ENCODE measurements at places on chromosomes 2 and 18. TPM values are rescaled to one million over a fixed set of nuclear protein-coding genes. Genes with fewer than 3 reads are reported as not detected.
A peak's percentile ranks its signal among the peaks of the same experiment; 100 is the strongest.

- no peak for DNase-seq
Measured at GRCh38 chr18:8288472-8289195, 320.6 kb upstream of the RAB12 start.

GRCh38 chr2:48480526-48480925, 49.4 kb upstream of the STON1 start:
- no peak for DNase-seq

- no peak for DNase-seq
Measured at GRCh38 chr2:70019096-70019495, 57.7 kb upstream of the ASPRV1 start.

DNA sequence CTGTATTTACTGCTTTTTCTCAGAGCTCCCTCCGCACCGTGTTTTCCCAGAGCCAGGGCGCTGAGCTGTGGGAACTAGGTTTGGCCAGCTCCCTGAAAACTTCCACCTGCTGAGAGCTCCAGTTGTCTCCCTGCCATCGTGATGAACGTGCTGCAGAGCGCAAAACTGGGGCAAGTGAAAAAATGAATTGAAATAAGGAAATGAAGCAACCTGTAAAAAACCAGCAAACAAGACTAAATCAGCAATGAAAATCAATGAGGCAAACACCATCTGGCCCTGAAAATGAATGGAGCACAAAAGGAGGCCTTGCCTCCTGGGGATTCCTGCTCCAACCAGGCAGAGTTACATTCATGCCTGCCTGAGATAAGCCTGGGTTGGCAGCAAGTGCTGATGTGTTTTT, 129.9 kb downstream of the MARCHF4 start:
- DNase-seq: no peak

GRCh38 chr2:10205162-10205475, 82.6 kb downstream of the RRM2 start:
- no peak for DNase-seq

- peak; percentile 46 for DNase-seq
Measured at GRCh38 chr2:112474844-112475486, 7.0 kb upstream of the TTL start.

DNA sequence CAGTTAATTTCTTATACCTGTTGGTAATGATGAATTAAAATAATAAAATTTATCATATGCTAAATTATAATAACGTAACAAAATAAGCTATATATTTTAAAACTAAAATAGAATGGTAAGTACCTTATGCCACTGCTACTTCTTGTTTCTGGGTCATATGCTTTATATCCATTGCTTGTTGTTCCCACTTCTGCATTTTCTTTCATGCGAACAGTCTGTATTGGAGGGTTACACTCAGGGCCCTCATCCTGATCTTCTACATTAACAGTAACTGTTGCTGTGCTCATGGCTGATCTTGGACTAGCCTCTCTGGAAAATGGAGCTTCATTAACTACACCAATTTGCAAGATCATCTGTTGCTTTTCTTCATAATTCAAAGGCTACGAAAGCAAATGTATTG, 22.2 kb downstream of the DSC2 start:
- no peak for DNase-seq

- no peak for DNase-seq
Measured at GRCh38 chr2:148586522-148587128, 57.9 kb upstream of the EPC2 start.

DNA sequence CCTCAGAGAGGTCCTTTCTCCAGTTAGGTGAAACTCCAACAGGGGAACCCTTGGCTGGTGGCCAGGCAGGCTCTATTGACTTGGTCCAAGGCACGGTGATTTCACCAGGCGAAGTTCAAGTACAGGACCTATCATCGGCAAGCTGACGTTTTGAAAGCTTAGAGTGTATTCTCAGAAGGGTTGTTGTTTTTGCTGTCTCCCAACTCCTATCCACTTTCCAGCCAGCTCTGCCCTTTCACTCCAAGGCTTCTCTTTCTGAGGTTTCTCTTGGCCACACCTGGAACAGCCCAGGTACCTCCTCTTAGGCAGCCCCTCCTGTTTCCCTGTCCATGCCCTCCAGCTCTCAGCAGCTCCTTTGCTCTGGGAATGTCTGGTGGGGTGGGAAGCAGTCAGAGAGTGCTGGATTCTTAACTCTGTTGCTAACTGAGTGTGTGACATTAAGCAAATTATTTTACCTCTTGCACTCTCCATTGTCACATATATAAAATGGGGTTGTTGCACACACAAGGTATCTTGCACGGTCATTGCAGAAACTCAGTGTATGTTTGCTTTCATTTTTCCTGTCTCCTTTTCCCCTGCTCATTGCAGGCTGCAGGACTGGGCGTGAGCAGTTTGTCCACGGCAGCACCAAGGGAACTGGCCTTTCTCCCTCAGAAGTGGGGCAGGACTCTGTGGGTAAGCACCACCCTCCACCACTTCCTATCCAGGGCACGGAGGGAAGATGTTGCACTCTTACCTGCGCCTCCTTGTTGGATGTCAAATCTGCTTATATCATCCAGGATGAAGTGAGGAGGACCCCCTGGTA, 30.2 kb downstream of the CAPN13 start:
- DNase-seq: no peak

GRCh38 chr18:13409997-13410396, 191.4 kb downstream of the LDLRAD4 start:
- DNase-seq: no peak

GRCh38 chr18:11859903-11860407, 8.7 kb downstream of the CHMP1B start:
- peak; percentile 96 for DNase-seq

GRCh38 chr2:127637236-127637630, 8.7 kb upstream of the GPR17 start:
- no peak for DNase-seq

DNA sequence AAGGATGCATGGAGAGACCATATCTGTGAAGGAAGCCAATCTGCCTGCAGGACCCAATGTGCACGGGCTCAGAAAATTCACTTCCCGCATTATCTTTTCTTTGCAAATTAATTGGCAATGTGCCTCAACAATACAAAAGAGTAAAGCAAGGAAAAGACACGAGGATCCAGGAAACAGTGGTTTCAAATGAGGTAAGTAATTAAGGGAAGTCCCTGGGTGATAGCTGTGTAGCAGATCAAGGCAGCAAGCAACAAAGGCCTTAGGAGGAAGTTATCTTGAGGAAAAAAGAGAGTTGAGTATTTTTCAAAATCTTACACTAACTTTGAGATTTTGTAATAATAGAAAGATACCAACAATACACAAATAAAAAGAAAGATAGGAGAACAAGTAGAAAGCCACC, 44.3 kb upstream of the TGIF1 start:
- DNase-seq: no peak

- no peak for DNase-seq
Measured at GRCh38 chr2:71291398-71291797, 40.2 kb upstream of the ZNF638 start.

DNA sequence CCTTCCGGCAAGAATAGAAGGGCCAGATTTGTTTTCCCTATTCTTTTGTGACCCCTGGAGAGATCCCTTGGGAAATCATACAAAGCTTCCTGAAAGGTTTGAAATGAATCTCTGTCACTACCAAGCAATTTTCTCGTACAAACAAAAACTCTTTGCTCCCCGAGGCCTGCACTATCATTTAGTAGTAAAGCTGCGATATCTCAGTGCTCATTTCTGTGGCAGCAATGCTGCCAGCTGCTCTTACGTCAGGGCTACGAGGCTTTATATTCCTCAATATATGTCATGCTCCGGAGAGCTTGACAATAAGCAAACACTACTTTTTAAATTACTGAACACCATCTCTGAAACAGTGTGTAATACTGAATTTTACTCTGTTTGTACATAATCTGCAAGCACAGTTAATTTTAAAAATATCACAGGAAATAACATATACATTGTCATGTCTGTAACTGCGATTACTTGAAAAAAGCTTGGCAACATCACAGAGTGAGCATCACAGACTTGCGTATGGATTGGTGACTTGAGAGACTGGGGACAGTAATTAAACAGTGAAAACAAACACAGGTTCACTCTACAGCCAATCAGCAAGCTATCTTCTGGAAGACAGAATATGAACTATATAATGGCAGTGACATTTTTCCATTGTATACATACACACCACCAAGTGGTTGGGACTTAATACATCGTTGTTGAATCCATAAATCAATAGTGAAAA, 403.3 kb upstream of the NETO1 start:
- no peak for DNase-seq

- DNase-seq: peak; percentile 27
Measured at GRCh38 chr2:36967236-36967876, 1.0 kb upstream of the STRN start.

DNA sequence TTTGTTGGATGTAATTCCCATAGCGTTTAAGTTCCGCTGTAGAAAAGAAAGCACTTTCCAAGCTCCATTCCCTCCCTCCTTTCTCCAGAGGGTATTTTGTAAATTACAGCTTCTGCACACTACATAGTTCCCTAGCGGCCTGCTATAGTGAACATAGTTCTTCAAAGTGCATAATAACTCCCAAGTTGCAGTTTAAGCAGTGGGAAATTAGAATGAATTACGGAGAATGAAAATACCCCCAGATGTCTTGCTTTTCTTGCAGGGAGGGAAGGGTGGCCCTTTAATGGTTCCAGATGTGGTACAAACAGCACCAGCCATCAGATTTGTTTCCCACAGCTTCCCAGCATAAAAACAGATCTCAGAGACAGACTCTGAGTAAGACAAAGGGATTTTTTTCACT, 893.9 kb downstream of the SUCLG1 start:
- DNase-seq: no peak

- DNase-seq: no peak
Measured at GRCh38 chr2:9297156-9297555, 90.5 kb downstream of the ASAP2 start.

DNA sequence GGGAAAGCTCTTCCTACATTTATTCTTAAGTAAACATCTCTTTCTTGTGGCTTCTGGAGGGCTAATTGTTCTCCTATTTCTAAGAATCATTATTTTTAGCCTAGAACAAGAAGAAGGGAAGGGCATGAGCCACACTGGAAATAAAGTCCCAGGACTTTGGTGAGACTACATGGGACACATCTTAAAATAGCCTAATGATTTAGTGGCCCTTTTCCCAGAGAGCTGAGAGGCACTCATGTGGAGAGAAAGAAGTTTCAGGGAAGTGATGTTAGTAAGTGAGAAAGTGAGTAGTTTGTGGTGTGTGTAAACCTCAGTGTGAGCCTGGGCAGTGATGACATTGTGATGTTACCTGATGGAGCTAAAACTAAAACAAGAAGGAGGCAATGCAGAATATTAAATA, 14.6 kb downstream of the ITGA4 start:
- peak; percentile 54 for DNase-seq

DNA sequence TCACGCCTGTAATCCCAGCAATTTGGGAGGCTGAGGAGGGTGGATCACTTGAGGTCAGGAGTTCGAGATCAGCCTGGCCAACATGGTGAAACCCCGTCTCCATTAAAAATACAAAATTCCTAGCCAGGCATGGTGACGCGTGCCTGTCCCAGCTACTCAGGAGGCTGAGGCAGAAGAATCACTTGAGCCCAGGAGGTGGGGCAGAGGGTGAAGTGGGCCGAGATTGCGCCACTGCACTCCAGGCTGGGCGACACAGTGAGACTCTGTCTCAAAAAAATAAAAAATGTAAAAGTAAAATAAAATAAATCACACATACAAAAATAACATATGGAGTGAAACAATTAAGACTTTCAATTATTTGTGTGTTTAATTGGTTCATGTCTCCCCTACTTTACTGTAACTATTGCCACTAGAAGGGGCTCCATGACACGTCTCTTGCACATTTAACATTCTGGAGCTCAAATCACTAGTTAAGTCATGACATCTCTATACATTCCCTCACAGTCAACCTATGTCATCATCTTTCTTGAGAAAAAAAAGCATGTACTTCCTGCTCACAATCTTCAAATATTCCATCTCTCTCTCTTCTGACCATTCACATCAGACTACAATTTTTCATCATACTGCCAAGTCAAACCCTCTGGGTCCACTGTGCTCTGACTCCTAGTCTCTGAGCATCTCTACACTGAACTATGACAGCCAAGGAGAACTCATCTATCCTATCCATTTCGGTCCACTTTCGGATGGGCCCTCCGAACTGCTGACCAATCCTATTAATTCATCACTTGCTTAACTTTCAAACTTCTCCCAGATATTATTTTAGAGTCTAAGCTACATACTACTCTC, 6.7 kb downstream of the GFPT1 start:
- DNase-seq: no peak

GRCh38 chr2:61262699-61263098, 100.7 kb downstream of the C2orf74 start:
- peak; percentile 68 for DNase-seq

GRCh38 chr2:219443016-219443696, 8.5 kb downstream of the SPEG start:
- no peak for DNase-seq

GRCh38 chr18:47204908-47205522, 28.9 kb upstream of the IER3IP1 start:
- peak; percentile 40 for DNase-seq

DNA sequence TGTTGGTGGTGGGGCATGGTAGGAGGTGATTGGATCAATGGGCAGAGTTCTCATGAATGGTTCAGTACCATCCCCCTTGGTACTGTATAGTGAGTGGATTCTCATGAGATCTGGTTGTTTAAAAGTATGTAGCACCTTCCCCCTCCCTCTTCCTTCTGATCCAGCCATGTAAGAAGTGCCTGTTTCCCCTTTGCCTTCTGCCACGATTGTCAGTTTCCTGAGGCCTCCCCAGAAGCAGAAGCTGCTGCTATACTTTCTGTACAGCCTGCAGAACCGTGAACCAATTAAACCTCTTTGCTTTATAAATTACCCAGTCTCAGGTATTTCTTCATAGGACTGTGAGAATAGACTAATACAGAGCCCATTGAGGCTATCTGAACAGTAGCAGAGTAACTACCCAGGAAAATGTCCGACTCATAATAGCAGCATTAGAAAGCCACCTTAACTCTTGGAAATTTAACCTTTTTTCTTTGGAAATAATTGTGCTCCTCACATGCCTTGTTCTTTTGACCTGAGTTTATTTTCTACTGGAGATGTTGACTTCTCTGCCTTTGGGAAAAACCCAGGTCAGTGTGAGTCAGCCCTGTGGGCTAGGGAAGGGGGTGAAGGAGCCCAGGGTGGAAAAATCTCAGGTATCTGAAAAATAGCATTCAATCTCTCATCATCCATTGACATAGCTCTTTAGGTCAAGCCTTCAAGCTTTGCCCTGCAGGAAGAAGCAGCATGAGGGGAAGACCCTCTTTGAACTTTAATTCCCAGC, 18.1 kb downstream of the CYP1B1 start:
- DNase-seq: peak; percentile 74

GRCh38 chr18:59651071-59651470, 46.2 kb downstream of the CCBE1 start:
- no peak for DNase-seq

- no peak for DNase-seq
Measured at GRCh38 chr2:175575346-175576258, 394.1 kb upstream of the ATP5MC3 start.

CAPG gene
- 78.8 TPM for total RNA-seq

DHRS9 gene
- not detected for total RNA-seq

TCF7L1 gene
- 0.05 TPM for total RNA-seq

STON1 gene
- total RNA-seq: 3.7 TPM

AQP4 gene
- not detected for total RNA-seq

SGPP2 gene
- 0.05 TPM for total RNA-seq

GALNT3 gene
- 0.59 TPM for total RNA-seq

All from M059J (cell line).